ENCODE measurements at places on chromosomes 3 and 15. TPM values are rescaled to one million over a fixed set of nuclear protein-coding genes. Genes with fewer than 3 reads are reported as not detected.

The OSTN gene
- not detected for total RNA-seq

The CLDN18 gene
- not detected for total RNA-seq

The MAPKBP1 gene
- 59.2 TPM for total RNA-seq

The SEMA5B gene
- not detected for total RNA-seq

The DHFR2 gene
- total RNA-seq, result 8.1 TPM

The TRPM1 gene
- not detected for total RNA-seq

The PLA2G4E gene
- not detected for total RNA-seq

The TF gene
- 0.27 TPM for total RNA-seq

The LMAN1L gene
- total RNA-seq, result 1.1 TPM

The DUOX1 gene
- 0.15 TPM for total RNA-seq

The TGM4 gene
- total RNA-seq, result not detected

The EHHADH gene
- 1.4 TPM for total RNA-seq

The SSUH2 gene
- not detected for total RNA-seq

The ANKRD63 gene
- total RNA-seq, result 0.25 TPM

The VPS8 gene
- 95.6 TPM for total RNA-seq

The CYP1A1 gene
- not detected for total RNA-seq

The SLC22A14 gene
- not detected for total RNA-seq

The CD276 gene
- not detected for total RNA-seq

The TMEM266 gene
- total RNA-seq, result not detected

The TMEM207 gene
- not detected for total RNA-seq

The TJP1 gene
- total RNA-seq, result 0.10 TPM

The STRA6 gene
- not detected for total RNA-seq

The IMP3 gene
- 60.8 TPM for total RNA-seq

The RASGRF1 gene
- 9.4 TPM for total RNA-seq

The STRIT1 gene
- total RNA-seq, result not detected

The CASR gene
- total RNA-seq, result not detected

The FGF12 gene
- not detected for total RNA-seq

The ZNF502 gene
- 5.5 TPM for total RNA-seq

The WNT5A gene
- not detected for total RNA-seq
